Activated T-helper 1 cell treated with anti-CD3 and anti-CD28 coated beads, Interleukin-2, amount 50 U/mL, for 16 hours (primary cell): ENCODE measurements at places on chromosomes 1 and 21.

DNA sequence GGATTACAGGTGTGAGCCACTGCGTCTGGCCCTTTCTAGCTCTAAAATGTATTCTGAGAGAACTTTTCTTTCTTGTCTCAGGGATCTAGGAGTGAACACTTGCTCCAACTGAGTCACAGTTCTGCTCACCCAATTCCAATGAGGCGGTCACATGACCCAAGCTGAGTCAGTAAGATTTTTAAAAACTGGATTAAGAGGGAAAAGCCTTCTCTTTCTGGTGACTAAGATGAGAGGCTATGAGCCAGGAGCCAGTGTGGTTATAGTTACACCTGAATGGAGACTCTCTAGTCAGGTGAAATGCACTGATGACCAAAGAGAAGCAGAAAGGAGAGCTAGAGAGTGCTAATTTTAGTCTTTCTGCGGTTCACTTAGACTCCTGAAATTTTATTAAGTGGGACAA lies 9.5 kb upstream of the DEPDC1 start:
- DNase-seq, result no peak

DNA sequence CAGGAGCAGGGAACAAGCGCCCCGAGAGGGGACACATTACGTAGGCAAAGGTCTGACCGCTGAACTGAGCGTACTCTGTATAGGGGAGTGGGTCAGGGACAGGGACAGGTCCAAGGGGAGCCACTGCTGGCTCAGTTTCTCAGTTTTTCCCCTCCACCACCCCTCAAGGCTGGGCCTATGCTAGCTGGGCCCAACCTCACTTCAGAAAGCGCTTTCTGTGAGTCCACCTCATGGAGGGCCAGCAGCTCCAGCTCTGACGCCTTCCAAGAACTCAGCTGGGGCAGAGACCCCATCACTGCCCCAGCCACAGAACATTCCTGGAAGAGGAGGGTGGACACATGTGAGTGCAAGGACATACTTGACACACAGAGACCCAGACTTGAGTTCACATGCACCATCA lies 242.0 kb downstream of the FOXD2 start:
- no peak for DNase-seq

DNA sequence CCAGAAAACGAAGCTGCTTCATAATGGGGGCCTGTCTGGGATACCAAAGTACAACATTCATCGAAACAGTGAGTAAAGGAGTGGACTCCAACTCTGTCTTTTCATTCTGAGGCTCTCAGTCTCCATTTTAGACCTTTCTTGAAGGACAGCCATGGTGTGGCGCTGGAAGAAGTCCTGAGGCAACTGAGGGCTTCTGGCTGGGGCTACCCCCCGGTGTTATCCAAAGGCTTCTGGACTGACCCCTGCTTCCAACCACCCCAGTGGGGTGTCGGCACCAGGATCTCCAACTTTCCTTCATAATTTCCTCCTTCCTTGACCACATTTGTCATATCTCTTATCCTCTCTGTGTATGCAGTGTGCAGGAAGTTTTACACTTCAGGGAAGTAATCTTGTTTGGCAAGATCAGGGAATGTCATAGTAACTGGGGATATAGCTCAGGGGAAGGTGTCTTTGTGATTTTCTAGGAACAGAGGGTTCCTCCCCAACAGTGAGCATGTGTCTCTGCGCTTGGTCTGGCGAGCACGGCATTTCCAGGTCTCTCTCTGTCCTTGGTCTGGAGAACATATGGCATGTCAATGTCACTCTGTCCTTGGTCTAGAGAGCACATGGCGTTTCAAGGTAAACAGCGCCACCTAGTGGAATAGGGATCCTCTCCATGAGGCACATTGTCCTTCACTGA lies 19.4 kb upstream of the BSDC1 start:
- DNase-seq, result peak; percentile 32

DNA sequence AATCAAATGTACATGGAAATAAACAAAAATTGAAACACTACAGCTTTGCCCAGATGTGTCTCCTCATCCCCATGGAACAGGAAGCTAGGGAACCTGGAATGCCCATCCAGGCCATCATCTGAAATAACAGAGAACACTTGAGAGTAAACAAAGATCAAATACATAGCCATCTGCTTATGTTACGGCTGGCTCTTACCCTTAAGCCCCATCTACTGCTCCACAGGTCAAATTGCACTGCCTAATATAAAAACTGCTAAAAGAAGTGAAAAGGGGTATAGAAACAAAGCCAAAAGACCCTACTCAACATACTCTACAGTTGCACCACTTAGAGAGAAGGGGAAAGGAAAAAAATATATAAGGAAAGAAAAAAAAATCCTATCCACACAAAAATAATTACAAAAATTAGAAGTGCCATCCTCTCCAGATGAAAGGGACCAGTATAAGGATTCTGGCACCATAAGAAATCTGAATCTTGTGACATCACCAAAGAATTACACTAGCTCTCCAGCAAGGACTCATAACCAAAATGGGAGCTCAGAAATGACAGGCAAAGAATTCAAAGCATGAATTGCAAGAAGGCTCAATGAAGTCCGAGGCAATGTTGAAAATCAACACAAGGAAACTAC lies 26.9 kb downstream of the OR6Y1 start:
- no peak for DNase-seq

GRCh38 chr1:36740446-36740845 lies 257.7 kb upstream of the CSF3R start:
- no peak for DNase-seq

GRCh38 chr1:191520345-191520744 lies 637.9 kb upstream of the RGS18 start:
- DNase-seq, result no peak

DNA sequence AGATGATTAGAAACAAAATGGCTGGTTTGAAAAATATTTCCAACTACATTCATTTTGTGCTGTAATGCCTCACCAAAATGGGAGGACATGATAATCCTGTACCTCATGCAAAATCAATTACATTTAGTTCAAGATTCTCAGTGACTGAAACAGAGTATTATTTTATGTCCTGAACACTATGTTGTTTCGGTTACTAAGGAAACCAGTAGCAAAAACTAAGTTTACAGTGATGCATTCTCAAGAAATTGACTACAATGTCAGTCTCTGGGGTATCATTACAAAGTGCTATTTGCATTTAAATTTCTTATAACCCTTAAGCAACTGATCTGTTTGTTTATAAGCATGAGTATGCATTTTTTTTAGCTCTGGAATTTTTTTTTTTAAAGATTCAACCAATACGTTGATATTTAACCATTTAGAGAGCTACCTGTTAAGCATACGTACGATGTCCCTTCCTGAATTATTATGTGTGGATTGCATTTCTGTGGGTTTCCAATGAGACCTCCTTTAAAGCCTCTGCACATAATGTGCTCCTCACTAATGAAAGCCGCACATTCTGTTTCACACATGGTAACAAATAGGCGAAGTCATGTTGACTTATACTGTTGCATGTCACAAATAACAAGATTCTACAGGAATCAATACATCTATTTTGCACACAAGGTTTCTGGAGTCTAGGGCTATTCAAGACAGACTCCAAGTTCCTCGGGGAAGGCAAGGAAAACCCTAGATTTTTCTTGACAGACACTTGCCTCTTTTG lies 1035.7 kb downstream of the ADGRL2 start:
- no peak for DNase-seq

- DNase-seq, result no peak
These were observed 647.9 kb upstream of the CAMK1G start for GRCh38 chr1:208935517-208936187.
